ENCODE measurements at places on chromosomes 6 and 20. TPM values are rescaled to one million over a fixed set of nuclear protein-coding genes. Genes with fewer than 3 reads are reported as not detected.

- no peaks in the 10 kb centered on the region for H3K27me3 ChIP-seq
- DNase-seq: no peak
- H3K4me3 ChIP-seq: no peak overlapping the region
- H3K27ac ChIP-seq: no peak overlapping the region
- peaks cover 62% of the 10 kb centered on the region for H3K36me3 ChIP-seq
Measured at GRCh38 chr6:3011592-3011991, 11.9 kb downstream of the NQO2 start.

DNA sequence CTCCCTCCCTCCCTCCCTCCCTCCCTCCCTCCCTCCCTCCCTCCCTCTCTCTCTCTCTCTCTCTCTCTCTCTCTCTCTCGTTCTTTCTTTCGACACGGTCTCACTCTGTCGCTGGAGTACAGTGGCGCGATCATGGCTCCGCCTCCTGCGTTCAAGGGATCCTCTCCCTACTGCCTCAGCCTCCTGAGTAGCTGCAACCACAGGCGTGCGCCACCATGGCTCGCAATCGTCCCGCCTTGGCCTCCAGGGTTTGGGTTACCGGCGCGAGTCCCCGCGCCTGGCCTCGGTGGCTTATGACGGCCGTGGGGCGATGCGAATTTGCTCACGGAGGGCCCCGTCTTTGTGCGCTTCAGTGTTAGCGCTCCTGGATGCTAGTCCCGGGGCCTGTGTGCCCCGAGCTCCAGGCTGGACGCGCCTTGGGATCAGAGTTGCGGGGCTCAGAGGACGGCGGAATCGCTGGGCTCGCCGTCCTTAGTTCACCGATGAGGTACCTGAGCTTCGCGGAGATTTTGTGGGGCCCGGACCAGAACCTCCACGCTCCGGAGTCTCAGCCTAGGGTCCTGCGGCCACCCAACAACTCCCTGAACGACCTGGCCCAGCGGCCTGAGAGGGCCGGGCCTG is 45.2 kb downstream of the MCUR1 start:
- no peak overlapping the region for H3K27ac ChIP-seq
- H3K4me1 ChIP-seq: peaks cover 25% of the 10 kb centered on the region
- H3K36me3 ChIP-seq: no peaks in the 10 kb centered on the region
- no peak overlapping the region for H3K4me3 ChIP-seq
- H3K27me3 ChIP-seq: no peaks in the 10 kb centered on the region

LTA gene
- total RNA-seq: not detected

DNA sequence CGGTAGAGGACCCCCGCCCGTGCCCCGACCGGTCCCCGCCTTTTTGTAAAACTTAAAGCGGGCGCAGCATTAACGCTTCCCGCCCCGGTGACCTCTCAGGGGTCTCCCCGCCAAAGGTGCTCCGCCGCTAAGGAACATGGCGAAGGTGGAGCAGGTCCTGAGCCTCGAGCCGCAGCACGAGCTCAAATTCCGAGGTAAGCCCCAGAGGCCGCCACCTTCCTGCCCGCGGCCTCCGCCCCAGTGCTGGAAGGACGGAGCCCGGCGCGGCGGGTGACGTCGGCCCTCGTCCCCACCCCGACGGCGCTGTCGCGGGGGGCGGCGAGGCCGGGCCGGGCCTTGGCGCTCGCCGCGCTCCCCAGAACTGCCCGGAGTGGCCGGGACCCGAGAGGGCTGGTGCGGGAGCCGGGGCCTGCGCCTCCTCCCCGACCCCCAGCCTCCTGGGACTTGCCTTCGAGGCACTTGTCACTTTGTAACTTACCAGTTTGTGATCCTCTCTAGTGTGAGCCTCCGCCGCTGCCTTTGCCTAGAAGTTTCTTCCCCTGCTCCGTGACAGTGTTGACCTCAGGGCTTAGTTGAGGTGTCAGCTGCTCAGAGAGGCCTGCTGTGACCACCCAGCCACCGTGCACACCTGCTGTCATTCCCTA is 417 bp downstream of the VAPB start:
- peaks cover 47% of the 10 kb centered on the region for H3K4me1 ChIP-seq
- H3K27ac ChIP-seq: peak overlapping the region; percentile 94
- peak overlapping the region; percentile 95 for H3K4me3 ChIP-seq
- no peaks in the 10 kb centered on the region for H3K27me3 ChIP-seq
- peaks cover 28% of the 10 kb centered on the region for H3K36me3 ChIP-seq
- DNase-seq: peak; percentile 11

GRCh38 chr6:91667596-91667995 is 1080.7 kb upstream of the MAP3K7 start:
- no peaks in the 10 kb centered on the region for H3K4me1 ChIP-seq
- H3K27me3 ChIP-seq: no peaks in the 10 kb centered on the region
- H3K27ac ChIP-seq: no peak overlapping the region
- no peak overlapping the region for H3K4me3 ChIP-seq
- no peaks in the 10 kb centered on the region for H3K36me3 ChIP-seq
- DNase-seq: no peak

DNA sequence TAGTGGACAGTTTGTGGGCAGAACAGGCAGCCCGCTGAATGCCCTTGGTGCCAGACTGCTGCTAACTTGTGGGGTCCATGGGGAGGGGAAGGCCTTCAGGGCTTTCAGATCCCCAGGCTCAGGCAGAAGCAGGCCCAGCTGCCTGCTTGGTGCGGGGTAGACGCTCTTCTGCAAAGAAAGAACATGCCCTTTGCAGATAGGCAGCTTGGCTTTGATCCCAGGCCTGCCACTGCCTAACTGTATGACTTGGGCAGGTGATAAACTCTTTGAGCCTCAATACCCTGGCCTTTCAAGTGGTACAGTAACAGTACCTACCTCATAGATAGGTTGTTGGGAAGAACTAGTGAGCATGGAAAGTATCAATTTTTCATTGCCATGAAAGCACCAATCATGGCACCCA is 28.4 kb downstream of the CHMP4B start:
- H3K4me1 ChIP-seq: peaks cover 61% of the 10 kb centered on the region
- DNase-seq: no peak
- H3K36me3 ChIP-seq: peaks cover 9% of the 10 kb centered on the region
- H3K27me3 ChIP-seq: no peaks in the 10 kb centered on the region
- H3K27ac ChIP-seq: no peak overlapping the region

DNA sequence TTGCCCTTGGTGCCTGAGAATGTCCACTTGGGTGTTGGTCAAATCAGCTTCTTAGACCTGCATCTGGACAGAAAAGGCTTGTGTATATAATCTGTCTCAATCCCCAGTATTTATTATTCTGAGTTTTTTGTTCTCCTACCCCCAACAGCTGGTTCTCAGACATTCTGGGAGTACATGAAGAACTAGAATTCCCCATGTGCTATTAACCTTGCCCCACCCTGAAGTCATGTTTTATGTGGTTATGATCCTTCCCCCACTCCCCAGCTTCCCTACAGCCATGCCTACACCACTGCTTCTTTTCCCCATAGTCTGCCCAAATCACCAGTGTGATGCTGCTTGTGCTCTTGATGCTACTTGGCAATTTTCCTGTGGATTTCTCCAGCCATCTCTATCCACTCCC is 157.0 kb downstream of the ADAT2 start:
- H3K4me3 ChIP-seq: no peak overlapping the region
- no peaks in the 10 kb centered on the region for H3K4me1 ChIP-seq
- H3K36me3 ChIP-seq: no peaks in the 10 kb centered on the region
- no peak overlapping the region for H3K27ac ChIP-seq
- no peaks in the 10 kb centered on the region for H3K27me3 ChIP-seq

REPS1 gene
- total RNA-seq: 26.3 TPM

KIAA0408 gene
- total RNA-seq: 0.96 TPM

Data from HFFc6 (cell line).